ENCODE measurements at places on chromosomes 1 and 21.

DNA sequence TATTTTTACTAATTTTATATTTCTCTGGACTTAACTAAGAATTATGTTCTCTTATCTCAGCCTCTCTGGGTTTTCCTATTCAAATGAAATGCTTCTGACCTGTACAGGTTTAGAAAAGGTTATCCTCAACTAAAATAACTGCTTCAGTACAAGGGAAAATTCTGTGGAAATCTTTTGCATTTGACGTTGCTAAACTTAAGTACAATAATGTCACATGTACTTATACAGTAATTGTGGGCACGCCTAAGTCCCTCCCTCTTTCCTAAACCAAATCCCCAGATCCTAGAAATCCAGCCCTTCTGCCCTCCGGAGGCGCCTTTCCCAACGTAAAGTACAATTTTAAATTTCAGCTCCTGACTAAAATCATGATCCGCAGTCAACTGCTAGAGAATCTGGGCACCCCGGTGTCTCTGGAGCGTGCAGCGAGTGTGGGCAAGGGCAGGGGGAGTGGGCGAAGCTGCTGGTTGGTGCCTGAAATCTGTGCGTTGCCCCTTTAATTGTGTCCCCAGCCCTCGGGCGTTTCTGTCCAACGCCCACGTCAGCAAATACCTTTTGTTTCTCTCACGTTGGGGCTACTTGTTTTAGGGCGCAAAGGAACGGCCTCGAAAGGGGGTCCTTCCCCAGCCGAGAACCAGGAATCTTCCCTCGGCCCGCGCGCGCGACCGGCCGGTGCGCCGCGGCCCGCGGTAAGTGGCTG is at the start of gene ZBTB8A:
Gene ZBTB8A, plus strand, starts transcription at position 541 of the 697 bp plus-strand sequence. CDS start 53,505 bp downstream, outside the sequence.
- no peak for DNase-seq

DNA sequence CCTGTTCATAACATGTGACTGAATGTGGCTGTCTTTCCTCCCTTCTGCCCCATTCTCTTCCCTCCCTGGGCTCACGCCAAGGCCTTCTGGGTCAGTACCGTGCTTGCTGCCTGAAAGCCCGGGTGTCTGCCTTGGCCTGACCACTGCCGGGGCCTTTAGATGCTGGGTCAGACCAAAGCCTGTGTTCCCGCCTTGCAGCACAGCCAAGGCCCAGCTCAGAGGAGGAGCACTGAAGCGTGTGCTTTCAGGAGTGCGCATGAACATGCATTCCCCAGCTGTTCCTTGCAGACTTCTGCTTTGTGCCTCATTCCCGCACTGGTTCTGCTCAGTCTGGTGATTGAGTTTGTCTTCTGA is 27.0 kb upstream of the SARS1 start:
- DNase-seq = no peak

DNA sequence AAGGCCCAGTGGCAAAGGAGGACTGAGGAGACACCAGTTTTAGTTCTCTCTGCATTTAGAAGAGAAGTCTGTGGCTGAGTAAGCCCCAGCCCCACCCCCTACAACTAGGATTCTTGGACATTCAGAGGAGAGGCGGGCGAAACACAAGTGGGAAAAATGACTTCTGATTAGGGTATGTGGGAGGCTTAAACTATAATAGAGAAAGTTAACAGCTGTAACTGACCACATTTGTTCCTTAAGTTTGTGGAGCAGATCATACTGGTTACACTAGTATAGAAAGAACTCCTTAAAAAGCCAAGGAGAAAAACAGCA is 11.2 kb upstream of the TRIM33 start:
- DNase-seq = no peak

DNA sequence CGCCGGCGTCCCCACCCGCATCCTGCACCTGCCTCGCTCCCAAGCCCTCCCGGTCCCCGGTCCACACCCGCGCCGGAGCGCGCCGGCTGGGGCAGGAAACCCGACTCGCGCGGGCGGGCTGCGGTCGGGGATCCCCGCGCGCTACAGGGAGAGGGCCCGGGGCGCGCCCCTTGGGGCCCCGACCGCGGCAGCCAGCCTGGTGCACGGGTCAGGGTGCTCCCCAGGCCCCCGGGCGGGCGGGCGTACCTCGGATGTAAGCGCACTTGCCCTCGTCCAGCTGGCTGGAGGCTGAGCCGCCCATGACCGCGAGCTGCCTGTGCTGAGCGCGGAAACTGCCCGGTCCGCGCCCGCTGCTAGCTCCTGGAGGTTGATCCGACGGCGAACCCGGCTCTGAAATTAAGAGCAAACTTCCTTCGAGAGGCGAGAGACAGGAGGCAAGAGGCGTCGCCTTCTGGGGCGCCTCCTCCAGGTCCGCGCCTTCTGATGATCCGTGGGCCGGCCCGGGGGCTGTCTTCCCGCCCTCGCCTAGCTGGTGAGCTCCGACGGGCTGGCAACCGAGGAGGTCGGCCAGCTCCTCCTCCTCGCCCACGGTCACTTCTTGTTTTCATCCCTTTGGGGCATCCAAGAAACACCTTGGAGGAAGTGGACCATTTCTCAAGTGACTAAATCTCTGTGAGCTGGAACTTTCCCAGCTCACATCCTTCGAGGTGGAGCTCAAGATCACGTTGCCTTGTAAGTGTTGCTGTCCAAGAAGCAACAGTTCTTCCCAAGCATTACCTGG is at the start of gene NIBAN1:
Gene NIBAN1, minus strand, starts transcription at position 453 of the 781 bp plus-strand sequence. Its CDS starts 152 bp downstream, at position 301.
- no peak for DNase-seq

GRCh38 chr1:92483610-92484471 is 2.9 kb downstream of the GFI1 start:
- no peak for DNase-seq

GRCh38 chr1:198918920-198919319 is 280.1 kb downstream of the PTPRC start:
- DNase-seq = no peak

DNA sequence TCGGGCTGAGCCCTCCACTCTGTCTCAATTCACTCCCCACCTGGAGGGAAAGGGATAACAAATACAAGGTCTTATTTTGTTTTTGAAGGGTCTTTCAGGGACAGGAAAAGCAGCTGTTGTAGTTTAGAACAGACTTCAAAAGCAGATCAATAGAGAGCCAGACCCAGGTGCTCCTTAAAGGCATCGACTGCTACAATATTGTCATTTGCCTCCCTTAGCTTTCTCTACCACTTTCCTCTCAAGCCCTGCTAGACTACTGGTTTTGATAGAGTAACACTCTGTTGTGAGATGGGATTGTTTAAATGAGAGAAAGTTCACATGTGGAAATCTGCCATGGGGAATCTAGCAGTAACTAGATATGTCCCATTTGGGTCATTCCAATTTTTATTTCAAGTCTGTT is 24.0 kb downstream of the RGS7 start:
- DNase-seq = no peak

- DNase-seq = no peak
Observed at GRCh38 chr1:197224160-197224559, 43.9 kb upstream of the CRB1 start.

- no peak for DNase-seq
Observed at GRCh38 chr1:203720242-203720641, 44.7 kb upstream of the LAX1 start.

- DNase-seq = no peak
Observed at GRCh38 chr1:31745096-31745945, 18.8 kb downstream of the ADGRB2 start.

GRCh38 chr1:202725526-202725925 is 15.3 kb upstream of the SYT2 start:
- DNase-seq = no peak

DNA sequence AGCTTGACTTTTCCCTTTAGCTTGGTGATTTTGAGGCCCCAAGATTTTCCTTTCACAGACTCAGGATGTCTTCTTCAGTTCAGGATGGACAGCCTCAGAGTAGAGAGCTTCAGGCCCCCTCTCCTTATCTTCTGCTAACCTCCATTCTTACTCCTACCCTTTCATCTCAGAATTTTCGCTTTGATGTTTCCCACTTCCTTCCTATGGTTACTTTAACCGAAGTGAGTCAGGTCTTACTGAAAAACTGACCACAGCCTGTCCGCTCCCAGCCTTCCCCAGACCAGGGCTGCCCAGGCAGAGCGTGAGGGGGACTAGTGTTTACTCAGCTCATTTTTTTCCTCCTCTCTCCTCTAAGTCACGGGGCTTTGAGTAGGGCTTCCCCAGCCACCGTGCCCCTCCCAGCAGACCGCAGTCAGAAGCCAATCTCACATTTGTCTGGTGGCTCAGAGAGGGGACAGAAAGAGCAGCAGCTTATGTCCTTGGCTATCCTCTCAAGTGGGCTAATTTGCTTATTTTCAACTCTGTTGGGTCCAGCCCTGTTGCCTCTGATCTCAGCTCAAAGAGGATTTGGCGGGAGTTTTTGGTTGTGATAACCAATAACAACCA is 4.2 kb upstream of the IL19 start:
- peak; percentile 31 for DNase-seq

DNA sequence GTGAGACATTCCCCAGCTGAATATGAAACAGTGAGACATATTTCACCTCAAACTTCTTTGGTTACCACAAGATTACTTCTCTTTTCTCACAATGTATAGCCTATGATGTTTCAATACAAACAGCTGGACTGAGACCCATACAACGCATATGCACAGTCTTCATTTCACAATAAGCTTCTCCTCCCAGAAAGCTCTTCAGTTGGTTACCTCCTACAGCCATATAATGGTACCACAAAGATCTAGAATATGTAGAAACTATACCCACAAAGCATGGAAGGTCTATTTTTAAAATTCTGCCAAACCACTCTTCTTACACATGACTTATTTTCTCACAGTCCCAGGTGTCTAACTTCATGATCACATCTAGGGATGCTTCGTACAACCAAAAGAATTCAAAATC is 70.8 kb downstream of the JAK1 start:
- no peak for DNase-seq

DNA sequence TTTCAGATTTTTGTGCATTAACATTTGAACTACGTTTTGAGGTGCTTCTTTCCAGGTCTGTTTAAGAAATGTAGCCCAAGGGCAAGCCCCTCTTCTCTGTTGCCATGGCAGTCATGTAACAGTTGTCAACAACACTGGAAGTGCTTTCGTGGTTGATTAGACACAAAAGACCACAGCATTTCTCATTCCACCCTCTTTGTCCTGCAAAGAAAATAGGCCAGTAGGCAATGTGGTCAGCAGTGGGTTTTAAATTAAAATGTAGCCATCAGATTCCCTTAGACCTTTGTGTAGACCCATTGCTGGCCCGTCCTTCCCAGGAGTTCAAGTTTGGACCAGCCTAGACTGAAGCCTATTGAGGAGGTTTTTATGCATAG is 35.4 kb downstream of the VANGL1 start:
- DNase-seq = no peak

- no peak for DNase-seq
Observed at GRCh38 chr1:2933431-2934155, 87.7 kb upstream of the ACTRT2 start.

- no peak for DNase-seq
Observed at GRCh38 chr1:209231476-209232156, 351.9 kb upstream of the CAMK1G start.

DNA sequence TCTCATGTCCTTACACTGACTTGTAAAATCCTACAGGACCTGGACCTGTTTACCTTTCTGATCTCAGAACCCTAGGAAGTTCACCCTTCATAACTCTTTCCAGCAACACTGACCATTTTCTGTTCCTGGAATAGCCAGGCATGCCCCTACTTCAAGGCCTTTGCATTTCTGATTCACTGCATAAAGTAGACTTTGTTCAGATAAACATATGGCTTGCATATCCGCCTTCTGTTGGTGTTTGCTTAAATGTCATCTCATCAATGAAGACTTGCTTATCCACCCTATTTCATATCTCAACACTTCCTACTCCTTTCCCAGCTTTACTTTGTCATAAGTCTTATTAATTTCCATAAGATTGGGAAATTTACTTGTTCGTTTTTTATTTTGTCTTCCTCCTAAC is 57.4 kb downstream of the HSPA13 start:
- no peak for DNase-seq

GRCh38 chr1:66730462-66730861 is 21.8 kb upstream of the DYNLT5 start:
- DNase-seq = no peak

DNA sequence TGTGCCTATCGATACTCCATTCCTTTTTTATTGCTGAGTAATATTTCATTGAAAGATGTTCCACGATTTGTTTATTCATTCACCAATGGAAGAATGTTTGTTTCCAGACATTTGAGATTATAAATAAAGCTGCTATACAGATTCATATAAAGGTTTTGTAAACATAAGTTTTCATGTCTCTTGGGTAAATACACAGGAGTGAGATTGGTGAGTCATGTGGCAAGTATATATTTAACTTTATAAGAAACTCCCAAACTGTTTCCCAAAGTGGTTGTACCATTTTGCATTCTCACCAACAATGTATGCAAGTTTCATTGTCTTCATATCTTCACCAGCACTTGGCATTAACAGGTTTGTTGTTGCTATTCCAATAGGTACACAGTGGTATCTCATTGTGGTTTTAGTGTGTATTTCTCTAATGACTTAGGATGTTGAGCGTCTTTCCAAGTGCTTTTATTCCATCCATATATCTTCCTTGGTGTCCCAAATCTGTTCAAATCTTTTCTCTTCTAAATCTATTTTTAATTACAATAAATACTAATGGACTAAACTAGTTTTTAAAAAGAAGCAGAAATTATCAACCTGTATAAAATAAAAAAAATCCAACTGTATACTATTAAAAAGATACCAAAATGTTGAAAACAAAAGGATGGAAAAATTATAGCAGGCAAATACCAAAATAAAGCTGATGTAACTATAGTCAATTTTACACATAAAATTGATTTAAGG is 6.6 kb downstream of the SLC9C2 start:
- no peak for DNase-seq

DNA sequence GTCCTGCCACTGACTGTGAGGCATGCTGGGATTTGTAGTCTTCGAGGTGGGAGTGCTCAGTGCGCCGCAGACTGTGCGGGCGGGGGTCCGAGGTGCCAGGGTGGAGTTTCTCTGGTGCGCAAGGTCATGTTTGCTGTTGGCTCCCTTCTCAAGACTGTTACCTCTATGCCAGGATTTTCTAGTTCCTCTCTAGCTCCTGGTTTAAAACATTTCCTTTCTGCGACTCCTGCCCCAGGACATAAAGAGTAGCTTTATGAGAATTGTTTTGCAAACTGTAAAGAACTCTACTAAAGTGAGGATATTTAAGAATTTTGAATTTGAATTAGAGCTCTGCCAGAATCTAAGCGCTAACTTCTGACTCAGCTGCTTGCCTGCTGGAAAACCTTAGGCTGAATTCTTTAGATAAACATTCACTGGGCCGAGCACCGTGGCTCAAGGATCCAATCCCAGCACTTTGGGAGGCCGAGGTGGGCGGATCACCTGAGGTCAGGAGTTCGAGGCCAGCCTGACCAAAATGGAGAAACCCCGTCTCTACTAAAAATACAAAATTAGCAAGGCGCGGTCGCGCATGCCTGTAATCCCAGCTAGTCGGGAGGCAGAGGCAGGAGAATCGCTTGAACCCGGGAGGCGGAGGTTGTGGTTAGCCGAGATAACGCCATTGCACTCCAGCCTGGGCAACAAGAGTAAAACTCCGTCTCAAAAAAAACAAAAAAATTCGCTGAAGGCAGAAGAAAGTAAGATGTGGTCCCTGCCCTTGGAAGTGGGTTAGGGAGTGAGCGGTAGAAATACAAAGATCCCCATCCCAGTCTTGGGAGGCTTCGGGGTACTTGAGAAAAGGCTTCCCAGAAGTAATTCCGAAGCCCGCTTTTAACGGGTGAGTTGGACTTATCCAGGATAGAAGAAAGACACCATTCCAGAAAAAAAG is 992 bp upstream of the USP48 start:
- no peak for DNase-seq

GRCh38 chr1:89023026-89023425 is 360 bp upstream of the GBP3 start:
- no peak for DNase-seq

Measured in skeletal muscle cell (primary cell).